ENCODE measurements at places on chromosomes 11 and 22.

- DNase-seq: no peak
Measured at GRCh38 chr11:21564095-21564494, 628.8 kb upstream of the ANO5 start.

DNA sequence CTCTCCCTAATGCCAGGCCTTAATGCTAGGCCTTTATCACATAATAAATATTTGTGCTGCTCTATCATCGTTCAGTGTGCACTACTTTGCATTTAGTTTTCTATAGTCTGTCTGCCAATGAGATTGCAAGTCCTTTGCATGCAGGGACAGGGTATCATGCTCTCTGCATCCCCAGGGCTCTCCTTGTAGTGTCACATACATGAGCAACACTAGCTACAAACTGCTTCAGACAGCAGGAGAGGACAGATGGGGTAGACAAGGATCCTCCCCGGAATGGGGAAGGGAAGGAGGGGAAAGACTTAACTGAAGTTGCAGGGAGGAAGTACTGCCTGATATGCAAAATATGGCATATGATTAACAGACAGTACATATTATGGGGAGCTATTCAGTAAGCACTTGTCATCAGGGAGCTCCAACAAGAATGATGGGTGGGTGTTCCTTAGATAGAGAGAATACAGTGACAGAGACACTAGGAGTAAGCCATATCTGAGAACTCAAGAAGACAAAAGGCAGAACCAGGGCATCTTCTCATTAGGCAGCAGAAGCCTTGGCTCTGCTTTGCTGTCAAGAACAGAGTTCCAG is 42.8 kb downstream of the ZNF202 start:
- DNase-seq: no peak

GRCh38 chr11:58654908-58655296 is 32.4 kb downstream of the CNTF start:
- DNase-seq: no peak

DNA sequence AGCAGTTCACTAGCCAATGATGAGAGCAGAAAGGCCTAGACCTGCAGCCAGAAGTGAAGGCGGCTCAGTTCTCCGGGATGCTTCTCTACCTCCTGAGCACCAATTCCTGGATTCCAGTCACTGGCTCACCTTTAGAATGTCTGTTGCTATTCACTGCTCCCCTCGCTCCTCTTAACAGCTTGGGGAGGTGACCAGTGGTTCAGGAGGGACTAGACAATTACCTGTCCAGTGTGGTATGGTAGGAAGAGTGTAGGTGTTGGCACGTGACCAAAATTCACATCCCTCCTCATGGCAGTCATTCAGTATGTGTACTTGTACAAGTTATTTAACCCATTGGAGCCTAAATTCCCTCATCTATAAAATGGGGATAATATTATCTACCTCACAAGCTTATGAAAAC is 4.0 kb downstream of the THRSP start:
- no peak for DNase-seq

- DNase-seq: no peak
Measured at GRCh38 chr22:22425783-22426624, 82.5 kb downstream of the ZNF280B start.

- DNase-seq: no peak
Measured at GRCh38 chr22:30304495-30305244, 15.4 kb upstream of the CASTOR1 start.
